Activated CD8-positive, alpha-beta T cell treated with anti-CD3 and anti-CD28 coated beads for 36 hours (primary cell): ENCODE measurements at places on chromosomes 3 and 15.

DNA sequence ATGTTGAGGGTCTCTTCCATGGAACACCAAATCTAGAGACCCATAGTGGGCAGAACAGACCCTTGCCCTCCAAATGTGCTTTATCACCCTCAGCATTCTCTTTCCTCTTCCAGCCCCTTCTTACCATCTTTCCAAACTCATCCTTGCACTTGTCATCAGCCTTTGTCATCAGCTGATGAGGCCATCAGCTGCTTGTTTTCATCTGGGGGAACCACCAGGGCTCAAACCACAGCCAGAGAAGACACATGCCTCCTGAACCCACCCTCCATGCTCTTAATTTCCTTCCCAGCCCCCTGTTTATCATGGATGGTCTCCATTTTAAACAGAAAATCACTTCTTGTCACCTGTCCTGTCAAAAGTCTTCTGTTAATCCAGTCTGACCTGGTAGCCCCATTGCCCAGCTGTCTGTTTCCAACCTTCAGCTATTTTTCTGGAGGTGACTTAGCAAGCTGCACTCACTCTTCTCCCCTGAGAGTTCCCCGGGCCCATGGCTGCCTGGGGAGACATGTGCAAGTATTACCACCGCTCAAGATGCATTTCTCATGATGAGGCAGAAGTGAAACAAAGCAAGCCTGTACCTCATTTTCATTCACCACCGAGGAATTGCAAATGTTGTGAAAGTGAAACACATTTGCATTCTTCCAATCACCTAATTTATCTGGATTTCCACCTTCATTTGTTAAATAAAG, 14.7 kb upstream of the SYNM start:
- no peaks in the 10 kb centered on the region for H3K36me3 ChIP-seq
- peaks cover 6% of the 10 kb centered on the region for H3K4me1 ChIP-seq
- peak overlapping the region; percentile 26 for H3K27ac ChIP-seq
- DNase-seq: no peak
- no peak overlapping the region for H3K4me3 ChIP-seq

- peaks cover 20% of the 10 kb centered on the region for H3K4me1 ChIP-seq
- H3K36me3 ChIP-seq: peaks cover 11% of the 10 kb centered on the region
- peak overlapping the region; percentile 14 for H3K27ac ChIP-seq
- no peaks in the 10 kb centered on the region for H3K27me3 ChIP-seq
These were observed 17.9 kb downstream of the CD80 start for GRCh38 chr3:119541547-119541946.

DNA sequence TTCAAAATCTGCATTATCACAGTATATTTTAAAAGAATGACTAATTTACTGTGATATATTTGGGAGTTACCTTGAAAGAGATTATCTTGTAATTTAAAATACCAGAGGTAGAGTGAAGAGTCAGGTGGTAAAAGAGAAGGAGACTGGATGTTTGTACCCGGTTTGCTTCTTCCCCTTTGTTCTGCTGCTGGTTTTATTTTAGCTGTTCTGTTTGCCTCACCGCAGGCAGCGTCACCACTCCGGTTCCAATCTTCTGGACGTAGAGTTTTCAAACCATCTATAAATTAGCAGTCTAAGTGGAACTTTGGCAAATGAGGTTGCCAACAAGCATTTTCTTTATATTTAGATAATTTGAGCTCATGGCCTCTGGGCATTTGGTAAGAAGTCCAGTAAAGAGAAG, 38.2 kb downstream of the PPARG start:
- H3K27me3 ChIP-seq: peaks cover 15% of the 10 kb centered on the region
- DNase-seq: no peak
- H3K27ac ChIP-seq: no peak overlapping the region
- no peaks in the 10 kb centered on the region for H3K36me3 ChIP-seq
- no peak overlapping the region for H3K4me3 ChIP-seq

DNA sequence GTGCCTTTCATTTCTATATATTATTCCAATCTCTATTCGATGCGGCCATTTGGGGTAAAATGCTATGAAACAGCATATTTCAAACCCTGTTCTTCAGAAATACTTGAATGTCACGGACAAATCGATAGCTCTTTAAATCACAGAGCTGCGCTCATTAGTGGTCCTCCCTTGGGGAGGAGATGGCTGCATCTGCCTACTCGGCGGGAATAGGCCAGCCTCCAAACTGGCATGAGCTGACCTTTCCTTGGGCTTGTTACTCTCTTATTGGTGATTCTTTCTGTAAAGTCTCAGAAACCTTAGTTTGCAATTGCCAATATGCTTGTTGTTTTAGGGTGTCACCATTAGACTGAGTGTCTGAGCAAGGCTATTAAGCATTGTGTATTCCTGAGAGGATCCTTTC, 120.9 kb downstream of the BDH1 start:
- peaks cover 7% of the 10 kb centered on the region for H3K4me1 ChIP-seq
- no peak overlapping the region for H3K27ac ChIP-seq
- H3K4me3 ChIP-seq: no peak overlapping the region
